ENCODE measurements at places on chromosomes 7 and 10.

DNA sequence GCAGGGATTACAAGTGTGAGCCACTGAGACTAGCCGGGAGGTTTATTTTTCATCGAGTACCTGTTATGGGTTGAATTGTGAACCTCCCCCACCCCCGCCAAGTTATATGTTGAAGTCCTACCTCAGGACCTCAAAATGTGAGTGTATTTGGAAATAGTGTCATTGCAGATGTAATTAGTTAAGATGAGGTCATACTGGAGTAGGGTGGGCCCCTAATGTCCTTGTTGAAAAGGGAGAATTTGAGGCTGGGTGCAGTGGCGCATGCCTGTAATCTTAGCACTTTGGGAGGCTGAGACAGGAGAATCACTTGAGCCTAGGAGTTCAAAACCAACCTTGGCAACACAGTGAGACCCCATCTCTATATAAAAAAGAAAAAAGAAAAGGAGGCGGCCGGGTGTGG lies 10.8 kb upstream of the BAG3 start:
- DNase-seq: no peak

- DNase-seq: no peak
Observed at GRCh38 chr7:69049326-69049725, 548.9 kb upstream of the AUTS2 start.

- no peak for DNase-seq
Observed at GRCh38 chr7:73477376-73477775, 43.8 kb downstream of the FZD9 start.

DNA sequence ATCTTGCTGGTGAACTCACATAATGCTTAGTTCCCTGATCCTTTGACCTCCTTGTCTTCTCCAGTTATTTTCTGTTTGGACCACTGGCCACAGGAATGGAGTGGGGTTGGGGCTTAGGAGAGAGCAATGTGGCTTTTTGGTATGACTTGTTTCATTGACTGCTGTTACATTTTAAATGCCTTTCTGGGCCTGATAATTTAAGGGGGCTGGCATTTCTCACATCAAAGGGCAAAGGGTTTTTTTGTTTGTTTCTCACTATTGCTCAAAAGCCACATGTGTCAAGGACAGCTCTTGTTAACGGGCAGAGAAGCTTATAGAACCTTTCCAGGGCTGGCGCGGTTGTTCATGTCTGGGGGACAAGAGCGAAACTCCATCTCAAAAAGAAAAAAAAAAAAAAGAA lies 161.2 kb upstream of the TNRC18 start:
- no peak for DNase-seq

DNA sequence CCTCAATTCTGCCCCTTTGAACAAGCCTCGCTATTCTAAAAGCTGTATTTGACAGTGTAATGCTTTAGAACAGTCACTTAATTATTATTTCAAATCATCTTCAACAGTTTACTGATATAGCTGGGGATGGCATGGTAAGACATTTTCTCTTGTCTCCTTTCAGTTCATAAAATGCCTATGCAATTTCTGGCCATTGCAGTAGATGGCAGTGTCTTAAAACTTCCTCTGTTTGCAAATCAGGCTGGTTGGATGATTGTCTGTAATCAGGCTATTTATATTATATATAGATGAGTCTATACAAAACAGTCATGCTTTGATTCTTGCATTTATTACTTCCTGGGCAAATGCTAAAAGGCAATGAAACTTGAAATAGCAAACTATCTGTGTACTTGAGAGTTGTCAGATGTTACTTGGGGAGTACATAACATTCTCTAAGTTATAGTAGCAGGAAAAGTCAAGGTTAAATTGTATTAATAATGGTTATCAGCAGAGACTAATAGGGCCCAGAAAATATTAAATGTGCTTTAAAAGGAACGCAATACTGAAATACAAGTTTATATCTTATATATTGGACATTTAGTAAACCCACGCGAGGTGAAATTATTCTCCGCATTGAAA lies 55.5 kb upstream of the LHFPL3 start:
- DNase-seq: peak; percentile 66

DNA sequence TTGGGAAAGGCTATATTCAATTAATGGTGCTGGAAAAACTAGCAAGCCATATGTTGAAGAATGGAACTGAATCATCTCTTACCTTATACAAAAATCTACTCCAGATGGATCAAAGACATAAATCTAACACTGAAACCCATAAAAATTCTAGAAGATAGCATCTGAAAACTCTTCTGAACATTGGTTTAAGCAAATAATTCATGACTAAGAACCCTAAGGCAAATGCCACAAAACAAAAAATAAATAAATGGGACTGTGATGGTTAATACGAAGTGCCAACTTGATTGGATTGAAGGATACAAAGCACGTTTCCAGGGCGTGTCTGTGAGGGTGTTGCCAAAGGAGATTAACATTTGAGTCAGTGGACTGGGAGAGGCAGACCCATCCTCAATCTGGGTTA lies 1130.0 kb downstream of the DNAJB9 start:
- DNase-seq: no peak

GRCh38 chr7:37262181-37262580 lies 186.5 kb downstream of the ELMO1 start:
- no peak for DNase-seq

DNA sequence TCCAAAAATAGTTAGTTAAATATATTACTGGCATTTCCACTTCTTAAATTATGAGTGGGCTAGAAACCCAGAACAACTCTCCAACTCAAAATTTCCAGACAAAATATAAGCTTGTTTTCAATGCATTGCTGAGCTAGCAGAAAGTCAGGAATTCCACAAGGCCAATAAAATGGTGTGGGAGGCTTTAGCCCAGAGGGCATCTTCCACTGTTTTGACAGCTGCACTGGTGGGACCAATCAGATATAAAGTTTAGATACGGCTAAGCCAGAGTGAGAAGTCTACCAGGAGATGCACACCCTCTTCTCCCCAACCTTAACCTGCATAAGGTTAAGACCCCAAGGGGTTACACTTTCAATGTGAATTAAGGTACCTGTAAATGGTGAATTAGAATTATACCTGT lies 76.6 kb downstream of the AMPH start:
- DNase-seq: no peak

DNA sequence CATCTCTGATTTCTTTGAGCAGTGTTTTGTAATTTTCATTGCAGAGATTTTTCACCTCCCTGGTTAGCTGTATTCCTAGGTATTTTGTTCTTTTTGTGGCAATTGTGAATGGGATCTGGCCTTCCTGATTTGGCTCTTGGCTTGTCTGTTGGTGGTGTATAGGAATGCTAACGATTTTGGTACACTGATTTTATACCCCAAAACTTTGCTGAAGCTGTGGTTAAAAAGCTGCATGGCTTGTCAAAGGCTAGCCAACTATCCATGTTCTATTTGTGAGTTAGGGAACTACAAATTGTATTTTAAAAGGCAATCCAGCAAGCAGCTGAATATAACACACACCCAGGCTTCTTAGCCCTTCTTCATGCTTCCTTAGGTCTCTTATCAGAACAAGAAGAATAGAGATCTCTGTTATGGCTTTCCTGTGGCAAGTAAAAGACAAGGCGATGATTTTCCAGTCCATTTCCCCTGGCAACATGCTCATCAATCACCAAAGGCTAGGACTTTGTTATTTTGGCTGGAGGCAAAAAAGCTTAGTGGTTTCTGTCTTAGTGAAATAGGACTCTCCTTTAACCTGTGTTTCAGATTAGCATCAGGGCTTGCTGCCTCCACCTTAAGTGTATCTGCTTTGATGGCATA lies 77.5 kb downstream of the CDK6 start:
- no peak for DNase-seq

DNA sequence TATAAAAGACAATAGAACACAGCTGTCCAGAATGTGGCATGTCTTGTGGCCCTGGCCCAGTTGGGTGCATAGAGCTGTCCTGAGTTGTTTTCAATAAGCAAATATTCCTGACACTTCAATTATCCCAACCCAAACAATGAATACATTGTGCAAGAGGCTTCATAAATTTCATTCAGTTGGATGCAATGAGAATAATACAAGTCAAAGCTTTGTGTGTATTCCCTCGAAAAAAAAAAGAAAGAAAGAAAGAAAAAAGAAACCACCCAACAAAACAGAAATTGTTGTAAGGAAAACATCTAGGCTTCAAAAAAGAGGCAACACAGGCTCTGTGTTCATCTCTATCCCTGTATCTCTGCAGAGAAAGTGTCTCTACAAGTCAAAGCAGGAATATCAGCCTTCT lies 138.7 kb upstream of the ADO start:
- DNase-seq: no peak

DNA sequence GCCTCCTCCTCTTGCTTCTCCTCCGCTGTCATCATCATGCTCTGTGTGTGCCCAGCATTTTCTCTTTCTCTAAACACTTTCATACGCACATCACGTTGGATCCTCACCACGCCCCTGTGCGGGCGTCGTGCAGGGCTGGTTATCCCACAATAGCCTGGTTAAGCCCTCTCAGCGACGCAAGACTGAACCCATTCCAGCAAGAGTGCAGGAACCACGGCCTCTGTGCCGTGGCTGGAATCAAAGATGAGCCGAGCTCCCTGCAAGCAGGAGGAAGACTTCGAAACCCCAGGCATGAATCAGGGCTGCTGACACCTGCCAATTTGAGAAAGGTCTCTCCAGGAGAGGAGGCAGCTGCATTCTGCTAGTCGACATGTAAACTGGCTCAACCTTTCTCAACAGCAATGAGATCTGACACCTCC lies 74.8 kb upstream of the FOXK1 start:
- no peak for DNase-seq

- DNase-seq: peak; percentile 42
Observed at GRCh38 chr7:65722361-65722792, 150.5 kb upstream of the VKORC1L1 start.

DNA sequence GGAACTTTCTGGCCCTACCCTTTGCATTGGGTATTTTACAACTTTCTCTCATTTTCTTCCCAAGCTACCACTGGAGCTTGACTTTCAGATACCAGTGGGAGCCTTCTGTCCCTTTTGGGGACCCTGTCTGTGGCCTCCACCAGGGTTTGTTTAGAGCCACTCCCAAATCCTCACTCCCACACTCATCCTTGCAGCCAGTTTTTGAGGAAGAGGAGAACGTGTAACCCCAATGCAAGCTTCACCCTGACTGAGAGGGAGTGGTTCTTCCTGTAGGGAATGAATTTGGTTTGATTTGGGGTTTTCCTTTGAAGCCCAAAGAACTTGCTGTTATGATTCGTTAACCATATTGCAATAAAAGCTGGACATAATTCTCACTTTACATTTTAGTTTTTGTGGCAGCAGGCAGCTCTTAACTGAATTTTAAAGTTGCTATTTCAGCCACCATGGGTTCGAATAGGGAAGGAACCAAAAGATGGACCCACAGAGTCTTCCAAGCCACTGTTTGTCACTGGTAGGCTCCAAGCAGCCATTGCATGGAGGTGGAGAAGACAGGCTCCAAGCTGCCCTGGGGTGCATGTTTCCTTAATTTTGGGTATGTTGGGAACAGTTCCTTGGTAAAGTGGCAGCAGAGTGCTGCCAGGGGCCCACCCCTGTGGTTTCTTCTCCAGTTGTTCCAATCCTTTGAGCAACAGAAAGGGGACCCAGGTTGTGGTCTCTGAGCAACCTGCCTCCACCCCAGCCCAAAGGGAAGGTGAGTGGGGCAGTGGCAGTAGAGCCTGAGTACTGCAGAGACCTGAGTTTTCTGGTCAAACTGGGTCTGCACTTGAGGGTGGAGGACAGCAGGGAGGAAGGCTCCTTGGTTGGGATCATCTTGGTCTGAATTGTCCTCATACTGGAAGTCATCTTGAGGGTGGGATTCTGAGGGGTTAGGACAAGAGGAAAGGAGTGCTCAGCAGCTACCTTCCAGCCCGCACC lies 5.1 kb downstream of the EVX1 start:
- DNase-seq: no peak

DNA sequence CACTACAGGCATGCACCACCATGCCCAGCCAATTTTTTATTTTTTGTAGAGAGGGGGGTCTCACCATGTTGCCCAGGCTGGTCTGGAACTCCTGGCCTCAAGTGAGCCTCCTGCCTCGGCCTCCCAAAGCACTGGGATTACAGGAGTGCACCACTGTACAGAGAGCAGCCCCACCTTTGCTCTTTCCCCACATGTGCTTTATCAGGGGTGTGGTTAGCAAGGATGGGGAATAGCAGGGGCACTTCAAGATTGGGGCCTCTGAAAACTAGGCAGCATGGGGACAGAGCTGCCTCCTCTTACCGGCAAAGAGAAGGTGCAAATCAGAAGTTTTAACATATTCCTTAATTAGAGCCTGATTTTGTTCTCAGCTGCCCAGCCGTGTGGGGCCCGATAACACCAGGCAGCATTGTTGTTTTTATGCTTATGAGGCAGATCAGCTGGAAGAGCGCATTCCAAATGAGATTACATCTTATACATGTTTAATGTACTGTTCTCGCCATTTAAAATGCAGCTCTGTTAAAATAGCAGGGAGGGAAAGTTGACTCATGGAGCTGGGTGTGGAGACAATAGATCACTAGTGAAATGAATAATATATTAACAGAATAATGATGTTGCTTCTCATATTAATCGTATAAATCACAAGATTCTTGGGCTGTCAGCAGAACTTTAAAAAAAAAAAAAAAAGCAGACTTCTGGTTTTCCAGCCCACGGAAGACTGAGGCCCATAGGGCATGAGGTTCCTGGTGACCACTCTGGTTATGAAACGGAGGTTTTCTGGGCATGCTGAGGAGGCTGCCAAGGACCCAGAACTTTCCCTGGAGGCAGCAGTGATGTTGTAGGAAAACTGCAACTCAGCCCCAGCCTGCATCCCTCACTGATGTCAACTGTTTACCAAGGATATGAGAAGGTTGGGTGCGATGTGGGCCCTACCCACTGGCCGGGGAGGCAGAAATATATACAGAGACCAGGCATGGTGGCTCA lies 62.5 kb downstream of the TMEM130 start:
- no peak for DNase-seq

DNA sequence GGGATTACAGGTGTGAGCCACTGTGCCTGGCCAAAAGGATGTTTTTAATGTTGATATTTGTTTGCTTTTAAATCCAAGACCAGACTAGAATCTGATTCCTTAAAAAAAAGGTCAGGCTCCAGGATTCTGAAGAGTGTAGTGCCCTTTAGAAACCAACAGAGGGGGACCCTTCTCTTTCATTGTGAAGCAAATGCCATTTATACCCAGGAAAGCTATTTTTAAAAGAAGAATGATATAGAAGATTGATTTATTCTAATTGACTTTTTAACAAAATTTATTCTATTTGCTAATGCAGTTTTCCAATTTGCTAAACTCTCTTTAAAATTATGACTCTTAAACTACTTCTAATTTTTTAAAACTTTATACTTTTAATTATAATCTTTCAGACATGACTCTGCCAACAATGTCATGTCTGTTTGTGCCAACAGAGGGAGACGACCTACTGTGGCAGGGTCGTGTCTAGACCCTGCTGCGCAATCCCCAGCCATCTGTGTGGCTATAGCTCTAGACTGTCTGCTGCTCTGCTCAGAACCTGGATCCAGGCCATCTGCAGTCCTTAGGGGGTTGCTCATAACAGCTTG lies 201.0 kb upstream of the IMMP2L start:
- peak; percentile 79 for DNase-seq

Data from cardiac fibroblast (primary cell).